ENCODE measurements at places on chromosomes 7 and 10. TPM values are rescaled to one million over a fixed set of nuclear protein-coding genes. Genes with fewer than 3 reads are reported as not detected.
A peak's percentile ranks its signal among the peaks of the same experiment; 100 is the strongest.

PNLIPRP1 gene
- total RNA-seq = not detected

GRCh38 chr7:23315366-23315765, 16.2 kb downstream of the MALSU1 start:
- no peak for DNase-seq

OR2A7 gene
- total RNA-seq = 3.8 TPM

ZPBP gene
- total RNA-seq = not detected

DKK1 gene
- not detected for total RNA-seq

- peak; percentile 54 for DNase-seq
These were observed 36.8 kb downstream of the CCM2 start for GRCh38 chr7:45036796-45037195.

DNA sequence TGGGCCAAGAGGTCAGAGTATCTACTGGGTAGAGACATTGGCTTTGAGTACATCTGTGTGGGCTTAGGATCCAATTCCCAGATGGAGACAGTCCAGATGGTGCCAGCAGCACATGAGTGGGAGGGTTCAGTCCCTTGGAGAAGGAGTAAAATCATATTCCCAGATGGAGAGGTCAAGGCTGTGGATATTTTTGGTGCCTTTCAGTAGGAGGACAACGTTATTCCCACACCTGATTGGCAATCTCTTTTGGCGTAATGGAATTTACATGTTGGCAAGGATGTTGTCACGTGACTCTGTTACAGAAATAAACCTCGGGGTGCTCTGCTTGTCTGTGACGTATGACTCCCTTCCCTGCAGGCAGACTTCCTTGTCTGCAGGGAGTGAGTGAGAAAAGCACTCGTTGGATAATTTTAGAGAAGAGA, 27.6 kb downstream of the NPS start:
- DNase-seq = no peak

- no peak for DNase-seq
These were observed 183.2 kb downstream of the RTKN2 start for GRCh38 chr10:62085404-62085803.
